ENCODE measurements at places on chromosomes 13 and 19.

DNA sequence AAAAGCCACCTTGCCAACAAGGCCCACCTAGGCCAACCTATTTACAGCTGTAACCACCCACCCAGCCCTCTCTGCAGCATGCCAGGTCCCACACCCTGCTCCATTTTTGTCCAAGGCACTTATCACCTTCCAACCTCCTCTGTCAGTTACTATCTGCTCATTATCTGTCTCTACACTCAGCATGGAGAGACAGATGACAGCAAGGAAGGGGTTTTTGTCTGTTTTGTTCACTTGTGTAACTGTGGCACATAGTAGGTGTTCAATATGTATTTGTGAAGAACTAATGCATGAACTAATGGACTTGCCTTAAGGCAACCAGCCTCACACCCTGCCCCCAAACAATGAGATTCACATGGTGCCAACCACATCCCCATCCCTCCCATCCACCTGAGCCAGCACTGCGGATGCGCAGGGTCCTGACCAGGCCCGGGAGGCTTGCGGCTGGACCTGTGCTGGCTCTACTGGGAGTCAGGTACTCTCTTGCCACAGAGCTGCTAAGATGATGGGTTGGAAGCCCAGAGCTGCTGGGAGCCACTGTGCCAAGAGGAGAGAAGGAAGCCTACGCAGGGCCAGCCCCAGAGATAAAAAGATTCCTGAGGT lies 17.3 kb downstream of the DEDD2 start:
- no peak for DNase-seq

- DNase-seq, result no peak
These were observed 291.2 kb downstream of the TEX29 start for GRCh38 chr13:111611651-111612050.

GRCh38 chr19:18431351-18432197 lies 6.4 kb downstream of the ISYNA1 start:
- no peak for DNase-seq

GRCh38 chr19:57320180-57321084 lies at the start of gene ZNF543:
Gene ZNF543 (plus strand): TSS chr19:57320472. CDS start chr19:57320854, 382 bp downstream.
- peak; percentile 98 for DNase-seq

DNA sequence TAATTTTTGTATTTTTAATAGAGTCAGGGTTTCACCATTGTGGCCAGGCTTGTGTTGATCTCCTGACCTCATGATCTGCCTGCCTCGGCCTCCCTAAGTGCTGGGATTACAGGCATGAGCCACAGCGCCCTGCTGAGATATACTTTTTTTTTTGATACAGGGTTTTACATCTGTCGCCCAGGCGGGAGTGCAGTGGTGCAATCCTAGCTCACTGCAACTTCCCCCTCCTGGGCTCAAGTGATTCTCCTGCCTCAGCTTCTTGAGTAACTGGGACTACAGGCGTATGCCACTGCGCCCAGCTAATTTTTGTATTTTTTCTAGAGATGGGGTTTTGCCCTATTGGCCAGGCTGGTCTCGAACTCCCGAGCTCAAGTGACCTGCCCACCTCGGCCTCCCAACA lies 2.0 kb downstream of the COLGALT1 start:
- no peak for DNase-seq

- peak; percentile 85 for DNase-seq
These were observed 6.9 kb downstream of the KCTD12 start for GRCh38 chr13:76879203-76879882.

- DNase-seq, result no peak
These were observed 412.0 kb downstream of the FGF14 start for GRCh38 chr13:101989798-101990350.

DNA sequence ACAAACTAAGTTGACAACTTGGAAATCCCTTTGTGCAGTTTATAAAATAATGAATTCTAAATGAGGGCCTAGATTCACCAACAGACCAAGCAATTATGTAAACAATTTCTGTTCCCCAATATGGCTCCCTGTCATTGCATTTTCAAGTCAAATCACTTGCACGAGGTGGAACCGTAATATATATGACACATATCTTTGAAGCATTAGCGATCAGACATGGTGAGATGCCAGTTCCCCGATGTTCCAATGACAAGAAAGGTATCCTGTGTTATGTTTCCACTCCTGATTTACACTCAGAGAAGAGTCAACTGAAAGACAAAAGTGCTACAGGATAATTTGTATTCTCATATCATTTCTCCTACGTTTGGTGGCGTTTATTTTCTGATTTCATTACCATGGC lies 108.5 kb upstream of the TDRD3 start:
- no peak for DNase-seq

DNA sequence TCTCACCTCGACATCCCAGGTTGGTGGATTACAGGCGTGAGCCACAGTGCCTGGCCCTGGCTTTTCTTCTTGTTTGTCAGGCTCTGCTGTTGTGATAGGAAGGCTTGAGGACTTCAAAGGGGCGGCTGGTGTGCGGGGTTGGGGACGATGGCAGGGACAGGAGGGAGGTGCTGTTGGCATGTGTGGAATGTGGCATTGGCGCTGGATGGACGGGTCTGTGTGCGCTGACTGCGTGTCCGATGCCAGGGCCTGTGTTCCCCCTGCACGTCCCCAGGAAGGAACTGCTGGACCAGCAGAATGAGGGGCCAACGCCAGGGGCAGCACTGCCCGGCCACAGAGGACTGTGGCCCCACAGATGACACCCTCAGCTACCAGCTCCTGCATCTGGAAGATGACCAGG lies 12.7 kb upstream of the PTBP1 start:
- no peak for DNase-seq

DNA sequence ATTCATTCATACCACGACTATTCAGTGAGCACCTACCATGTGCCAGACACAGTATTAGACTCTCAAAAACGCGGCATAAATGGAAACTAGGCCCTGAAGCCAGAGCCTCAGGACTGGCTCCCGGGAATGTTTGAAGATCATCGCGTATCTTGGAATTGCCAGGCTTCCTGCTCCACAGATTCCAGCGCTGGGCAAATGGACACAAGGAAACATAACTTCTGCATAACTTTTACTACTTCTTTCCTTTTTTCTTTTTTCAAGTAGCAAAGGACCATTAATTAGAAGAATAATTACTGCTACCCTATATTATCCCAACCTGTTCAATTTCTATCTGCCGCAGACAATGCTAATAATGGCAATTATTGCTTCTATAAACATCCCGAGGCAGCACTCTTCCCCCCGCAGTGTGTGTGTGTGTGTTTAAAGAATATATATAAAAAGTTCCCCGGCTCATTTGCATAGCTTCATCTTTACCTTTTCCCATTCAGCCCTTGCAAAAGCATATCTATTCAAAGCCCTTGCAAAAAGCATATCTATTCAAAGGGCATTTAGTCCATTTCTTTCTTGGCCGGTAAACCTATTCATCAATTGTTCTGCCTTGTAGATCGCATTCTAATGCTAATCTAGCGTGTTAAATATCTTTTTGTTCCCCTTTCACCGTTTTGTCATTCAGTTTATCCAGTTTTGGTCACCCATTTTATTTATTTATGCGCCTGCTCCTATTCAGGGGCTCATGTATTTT lies 6.1 kb downstream of the SOX21 start:
- no peak for DNase-seq

- no peak for DNase-seq
These were observed 4.3 kb upstream of the LENG8 start for GRCh38 chr19:54444737-54445136.

- no peak for DNase-seq
These were observed 75.7 kb downstream of the DHRS12 start for GRCh38 chr13:51728275-51728673.

GRCh38 chr19:58497634-58498170 lies 14.1 kb downstream of the SLC27A5 start:
- no peak for DNase-seq

DNA sequence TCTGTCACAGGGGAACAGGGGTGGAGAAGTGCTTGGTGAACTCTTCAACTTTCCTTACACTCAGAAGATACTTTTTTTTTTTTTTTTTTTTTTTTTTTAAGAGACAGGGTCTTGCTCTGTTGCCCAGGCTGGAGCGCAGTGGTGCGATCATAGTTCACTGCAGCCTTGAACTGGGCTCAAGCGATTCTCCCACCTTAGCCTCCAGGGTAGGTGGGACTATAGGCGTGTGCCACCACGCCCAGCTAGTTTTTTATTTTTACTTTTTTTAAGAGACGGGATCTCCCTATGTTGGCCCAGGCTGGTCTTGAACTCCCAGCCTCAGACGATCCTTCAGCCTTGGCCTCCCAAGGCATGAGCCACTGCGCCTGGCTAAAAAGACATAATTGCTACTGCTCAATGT lies 11.5 kb downstream of the CEBPG start:
- DNase-seq, result no peak

DNA sequence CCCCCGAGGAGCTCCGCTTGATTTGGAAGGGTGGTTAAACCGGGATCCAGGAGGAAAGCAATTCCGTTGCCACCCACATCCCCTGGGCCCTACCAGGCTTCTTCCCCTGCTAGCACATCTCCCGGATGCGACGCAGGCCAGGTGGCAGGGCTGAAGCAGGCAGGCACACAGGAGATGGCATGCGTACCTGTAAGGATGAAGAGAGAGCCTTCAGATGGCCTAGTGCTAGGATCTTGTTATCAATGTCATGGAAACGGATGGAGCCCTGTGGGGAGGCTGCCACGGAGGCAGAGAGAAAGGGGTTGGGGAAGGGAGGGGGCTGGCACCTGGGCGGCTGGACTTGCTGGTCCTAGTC lies 8.5 kb upstream of the SOX1 start:
- no peak for DNase-seq

GRCh38 chr13:77339408-77339807 lies 12.5 kb upstream of the MYCBP2 start:
- no peak for DNase-seq

DNA sequence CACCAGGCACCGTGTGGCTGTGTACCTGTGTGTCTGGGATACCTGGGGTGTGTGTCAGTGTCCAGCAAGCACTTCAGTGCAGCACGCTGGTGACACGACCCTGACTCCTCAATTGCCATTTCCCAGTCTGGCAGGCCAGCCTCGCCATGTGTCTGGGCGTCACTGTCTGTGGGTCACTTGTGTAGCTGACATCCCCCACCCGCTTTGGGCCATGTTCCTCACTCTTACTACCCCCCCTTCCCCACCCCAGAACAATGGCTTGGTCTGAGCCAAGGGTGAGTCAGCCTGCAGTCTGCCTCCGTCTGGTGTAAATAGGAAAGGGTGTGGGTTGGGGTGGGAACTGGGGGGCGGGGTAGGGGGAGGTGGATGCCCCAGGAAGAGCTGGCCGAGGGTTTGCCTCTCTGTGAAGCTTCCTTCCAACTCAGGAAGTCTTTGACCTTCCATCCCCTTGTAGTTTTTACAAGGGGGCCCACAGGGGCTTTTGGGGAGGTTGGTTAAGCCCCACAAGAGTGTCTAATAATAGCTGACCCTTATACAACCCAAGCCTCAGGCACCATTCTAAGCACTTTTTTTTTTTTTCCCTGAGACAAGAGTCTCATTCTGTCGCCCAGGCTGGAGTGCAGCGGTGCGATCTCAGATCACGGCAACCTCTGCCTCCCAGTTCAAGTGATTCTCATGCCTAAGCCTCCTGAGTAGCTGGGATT lies 17.6 kb downstream of the NOVA2 start:
- peak; percentile 80 for DNase-seq

- peak; percentile 14 for DNase-seq
These were observed 721 bp downstream of the TNFSF11 start for GRCh38 chr13:42574435-42575311.

DNA sequence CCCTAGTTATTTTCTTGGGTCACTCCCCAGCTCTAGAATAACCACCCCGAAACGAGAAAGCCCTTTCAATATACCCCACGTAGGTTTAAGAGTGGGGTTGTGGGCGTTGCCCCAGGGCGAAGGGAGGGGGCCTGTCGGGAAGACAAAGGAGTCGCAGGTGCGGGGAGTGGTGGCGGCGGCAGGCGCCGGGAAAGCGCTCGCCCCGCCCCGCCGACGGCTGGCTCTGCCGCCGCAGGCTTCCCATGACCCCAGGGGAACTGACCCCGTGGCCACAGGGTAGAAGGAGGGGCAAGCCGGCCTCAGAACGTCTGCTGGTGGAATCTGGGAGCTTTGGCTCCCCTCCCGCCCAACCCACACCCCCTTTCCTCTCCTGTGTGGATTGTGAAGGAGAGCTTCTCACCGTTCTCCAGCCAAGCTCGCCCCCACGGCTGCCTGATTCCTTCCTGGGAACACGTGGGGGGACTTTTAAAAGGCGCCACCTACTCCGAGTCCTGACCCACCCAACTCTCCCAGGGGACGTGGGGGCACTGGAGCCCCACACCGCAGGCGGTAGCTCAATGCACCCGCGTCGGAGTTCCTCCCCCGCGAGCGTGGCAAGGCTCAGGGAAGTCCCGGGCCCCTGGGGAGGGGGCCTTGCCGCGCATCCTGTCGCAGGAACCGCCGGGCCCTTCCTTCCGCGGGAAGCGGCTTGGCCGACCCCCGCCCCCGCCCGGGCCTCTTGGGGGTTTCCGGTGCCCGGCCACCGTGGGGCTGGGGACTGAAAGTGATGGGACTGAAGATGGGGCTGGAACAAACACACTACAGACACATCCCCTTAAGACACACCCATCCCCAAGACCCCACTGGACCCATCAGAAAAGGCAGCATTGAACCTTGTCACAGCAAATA lies 5.5 kb downstream of the IER2 start:
- peak; percentile 91 for DNase-seq

DNA sequence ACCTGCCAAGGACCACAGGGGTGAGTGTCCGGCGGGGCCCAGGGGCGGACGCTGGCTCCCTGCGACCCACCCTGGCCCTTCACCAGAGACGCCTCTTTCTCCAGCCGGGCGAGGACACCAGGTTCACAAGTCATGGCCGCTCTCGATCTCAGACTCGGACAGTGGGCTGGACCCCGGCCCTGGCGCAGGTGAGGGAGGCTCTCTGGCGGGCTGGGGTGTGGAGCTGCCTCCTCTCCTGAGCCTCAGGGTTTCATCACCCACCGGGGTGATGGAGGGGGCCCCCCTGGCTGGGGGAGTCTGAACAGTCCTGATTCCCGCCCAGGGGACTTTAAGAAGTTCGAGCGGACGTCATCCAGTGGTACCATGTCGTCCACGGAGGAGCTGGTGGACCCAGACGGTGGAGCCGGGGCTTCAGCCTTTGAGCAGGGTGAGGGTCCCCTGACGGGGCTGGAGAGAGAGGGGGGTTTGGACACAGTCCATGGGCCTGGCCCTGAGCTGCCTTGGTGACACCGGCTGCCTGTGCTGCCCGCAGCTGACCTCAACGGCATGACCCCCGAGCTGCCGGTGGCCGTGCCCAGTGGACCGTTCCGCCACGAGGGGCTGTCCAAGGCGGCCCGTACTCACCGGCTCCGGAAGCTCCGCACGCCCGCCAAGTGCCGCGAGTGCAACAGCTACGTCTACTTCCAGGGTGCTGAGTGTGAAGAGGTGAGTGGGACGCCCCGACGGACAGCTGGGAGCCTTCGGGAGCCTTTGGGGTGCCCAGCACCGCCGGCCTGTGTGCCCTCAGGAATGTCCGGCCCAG lies 13.6 kb downstream of the ARHGAP45 start:
- DNase-seq, result no peak
